A673 (cell line): ENCODE measurements at places on chromosomes 12 and 14. TPM values are rescaled to one million over a fixed set of nuclear protein-coding genes. Genes with fewer than 3 reads are reported as not detected.

MYRFL gene
- total RNA-seq: not detected in 2 replicates

CGRRF1 gene
- total RNA-seq: 11.2 and 15.6 TPM in 2 replicates

RTN1 gene
- 3.0 and 4.0 TPM in 2 replicates for total RNA-seq

RGS6 gene
- total RNA-seq: not detected in 2 replicates

KCNH3 gene
- total RNA-seq: 4.0 and 4.5 TPM in 2 replicates

SVOP gene
- not detected in 2 replicates for total RNA-seq

RPS26 gene
- 51.9 and 69.9 TPM in 2 replicates for total RNA-seq

HOXC13 gene
- total RNA-seq: 10.1 and 10.7 TPM in 2 replicates

FGD4 gene
- total RNA-seq: 21.5 and 22.6 TPM in 2 replicates

ZNF605 gene
- 12.9 and 13.0 TPM in 2 replicates for total RNA-seq

SLCO1B1 gene
- total RNA-seq: not detected in 2 replicates

TCP11L2 gene
- total RNA-seq: 0.39 and 3.0 TPM in 2 replicates

PSMC6 gene
- total RNA-seq: 177 and 190 TPM in 2 replicates

CTSG gene
- total RNA-seq: not detected in 2 replicates

ERP27 gene
- not detected in 2 replicates for total RNA-seq

TOMM20L gene
- total RNA-seq: not detected in 2 replicates

TMEM121 gene
- total RNA-seq: 3.1 and 4.7 TPM in 2 replicates

BBS10 gene
- 6.3 and 6.5 TPM in 2 replicates for total RNA-seq

CLECL1 gene
- not detected in 2 replicates for total RNA-seq

OS9 gene
- 142 and 161 TPM in 2 replicates for total RNA-seq

RNASE3 gene
- not detected in 2 replicates for total RNA-seq

SLC25A47 gene
- not detected in 2 replicates for total RNA-seq

ERBB3 gene
- total RNA-seq: 0.70 and 2.0 TPM in 2 replicates

CD163L1 gene
- 0.52 and 1.5 TPM in 2 replicates for total RNA-seq

GPR68 gene
- total RNA-seq: 0.15 and 0.30 TPM in 2 replicates

PPFIBP1 gene
- total RNA-seq: 41.2 and 49.1 TPM in 2 replicates

P3H3 gene
- 45.3 and 45.6 TPM in 2 replicates for total RNA-seq

EXOC3L4 gene
- total RNA-seq: not detected in 2 replicates

CLEC1B gene
- total RNA-seq: not detected in 2 replicates
